ENCODE measurements at places on chromosomes 2 and 18. TPM values are rescaled to one million over a fixed set of nuclear protein-coding genes. Genes with fewer than 3 reads are reported as not detected.

GRCh38 chr2:237057893-237058300 is 27.8 kb upstream of the COPS8 start:
- DNase-seq, result no peak

Gene CAMKMT
- total RNA-seq, result 17.5 TPM

DNA sequence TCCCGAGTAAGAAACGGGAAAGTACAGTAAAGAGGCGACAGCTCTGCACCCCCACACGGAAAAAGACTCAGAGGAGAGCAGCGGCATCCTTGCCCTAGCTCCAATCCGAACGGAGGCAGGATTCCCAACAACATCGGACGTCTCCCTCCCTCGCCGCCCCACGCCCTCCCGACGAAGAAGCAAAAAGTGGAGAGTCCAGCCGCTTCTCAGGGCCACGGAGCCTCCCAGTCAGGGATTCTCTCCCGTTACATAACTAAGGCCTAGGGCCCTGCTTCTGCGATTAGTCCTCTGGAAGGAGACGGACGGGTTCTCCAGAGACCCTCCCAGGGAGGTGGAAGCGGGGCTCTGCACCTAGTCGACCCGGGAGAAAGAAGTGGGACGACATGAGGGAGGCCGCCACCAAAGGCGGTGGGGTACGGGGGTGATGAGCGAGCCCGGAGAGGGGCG is 587 bp downstream of the SUMO1 start:
- DNase-seq, result peak; percentile 32

- DNase-seq, result no peak
Observed at GRCh38 chr2:191303140-191304005, 58.2 kb downstream of the MYO1B start.
